ENCODE measurements at places on chromosomes 11 and 22.

DNA sequence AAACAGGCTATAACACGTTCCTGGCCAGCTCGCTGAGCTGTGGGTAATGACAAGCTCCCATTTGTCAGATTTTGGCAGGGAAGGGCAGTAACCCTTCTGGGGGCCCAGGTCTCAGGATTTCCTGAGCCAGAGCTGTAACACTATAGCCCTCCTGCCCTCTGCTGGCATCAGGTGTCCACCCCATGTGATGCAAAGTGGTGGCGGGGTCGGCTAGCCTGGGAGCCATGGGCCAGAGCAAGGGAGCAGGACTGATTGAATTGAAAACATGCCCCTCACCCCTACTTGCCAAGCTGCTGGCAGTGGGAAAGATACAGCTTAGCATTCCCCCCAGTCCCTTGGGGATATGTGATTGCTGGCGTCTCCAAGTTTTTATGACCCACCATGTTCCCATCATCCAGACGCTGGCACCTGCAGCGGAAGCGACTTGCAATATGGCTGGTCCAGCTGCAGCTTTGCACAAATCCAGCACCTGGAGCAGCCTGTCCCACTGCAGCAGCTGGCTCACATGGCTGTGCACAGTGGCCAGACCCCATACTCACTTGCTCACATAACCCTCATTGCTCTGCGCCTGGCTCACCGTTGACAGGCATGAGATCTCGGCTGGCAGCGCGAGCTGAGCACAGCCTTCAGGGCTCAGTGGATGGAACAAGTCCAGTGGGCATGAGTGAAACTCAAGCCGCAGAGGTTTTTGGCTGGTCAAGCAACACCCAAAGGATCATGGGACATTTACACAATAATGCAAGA lies 1147.8 kb downstream of the JRKL start:
- no peak for DNase-seq

DNA sequence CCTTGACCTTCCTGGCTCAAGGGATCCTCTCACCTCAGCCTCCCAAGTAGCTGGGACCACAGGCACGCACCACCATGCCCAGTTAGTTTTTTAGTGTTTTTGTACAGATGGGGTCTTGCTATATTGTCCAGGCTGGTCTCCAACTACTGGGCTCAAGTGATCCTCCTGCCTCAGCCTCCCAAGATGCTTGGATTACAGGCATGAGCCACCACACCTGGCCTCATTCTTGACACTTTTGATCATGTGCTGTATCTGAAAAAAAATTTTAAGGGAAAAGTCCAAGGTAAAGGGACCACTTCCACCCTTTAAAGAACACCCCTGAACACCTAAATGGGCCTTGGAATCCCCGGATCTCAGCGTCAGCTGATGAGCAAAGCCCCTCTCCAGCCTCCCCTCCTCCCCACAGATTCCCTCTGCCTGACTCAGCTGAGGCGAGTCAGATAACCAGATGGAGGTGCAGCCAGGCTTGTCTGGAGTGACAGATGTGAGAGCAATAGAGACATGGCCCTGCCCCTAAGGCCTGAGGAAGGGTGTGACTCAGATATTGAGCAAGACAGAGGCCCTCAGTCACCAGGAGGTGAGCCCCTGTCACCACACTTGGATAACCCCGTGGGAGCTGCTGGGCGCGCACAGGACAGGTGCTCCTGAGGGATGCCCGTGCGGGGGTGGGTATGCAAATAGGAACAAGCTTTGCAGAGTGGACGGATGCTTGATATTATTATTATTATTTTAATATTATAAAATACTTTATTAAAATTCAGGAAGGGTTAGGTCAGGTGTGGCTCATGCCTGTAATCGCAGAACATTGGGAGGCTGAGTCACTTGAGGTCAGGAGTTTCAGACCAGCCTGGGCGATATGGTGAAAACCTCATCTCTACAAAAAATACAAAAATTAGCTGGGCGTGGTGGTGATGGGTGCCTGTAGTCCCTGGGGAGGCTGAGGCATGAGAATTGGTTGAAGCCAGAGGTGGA lies 5.0 kb upstream of the CCDC88B start:
- peak; percentile 25 for DNase-seq

DNA sequence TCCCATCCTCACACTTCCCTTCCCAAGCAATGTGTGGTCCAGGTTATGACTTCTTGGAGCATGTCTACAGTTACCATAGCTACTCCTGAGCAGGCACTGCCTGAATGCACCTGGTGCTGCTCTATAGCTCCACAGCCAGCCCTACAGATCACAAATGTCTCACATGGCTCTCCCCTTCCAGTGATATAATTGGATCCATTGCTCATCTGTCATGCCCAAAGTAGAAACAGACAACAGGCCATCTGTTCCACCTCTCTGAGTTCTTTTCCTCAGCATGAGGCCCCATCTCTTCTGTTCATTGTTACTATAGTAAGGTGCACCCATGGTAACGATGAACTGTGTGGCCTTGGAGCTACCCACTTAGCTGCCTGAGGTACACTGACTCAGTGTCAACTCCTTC lies 320.3 kb upstream of the ZC3H12C start:
- DNase-seq = no peak

DNA sequence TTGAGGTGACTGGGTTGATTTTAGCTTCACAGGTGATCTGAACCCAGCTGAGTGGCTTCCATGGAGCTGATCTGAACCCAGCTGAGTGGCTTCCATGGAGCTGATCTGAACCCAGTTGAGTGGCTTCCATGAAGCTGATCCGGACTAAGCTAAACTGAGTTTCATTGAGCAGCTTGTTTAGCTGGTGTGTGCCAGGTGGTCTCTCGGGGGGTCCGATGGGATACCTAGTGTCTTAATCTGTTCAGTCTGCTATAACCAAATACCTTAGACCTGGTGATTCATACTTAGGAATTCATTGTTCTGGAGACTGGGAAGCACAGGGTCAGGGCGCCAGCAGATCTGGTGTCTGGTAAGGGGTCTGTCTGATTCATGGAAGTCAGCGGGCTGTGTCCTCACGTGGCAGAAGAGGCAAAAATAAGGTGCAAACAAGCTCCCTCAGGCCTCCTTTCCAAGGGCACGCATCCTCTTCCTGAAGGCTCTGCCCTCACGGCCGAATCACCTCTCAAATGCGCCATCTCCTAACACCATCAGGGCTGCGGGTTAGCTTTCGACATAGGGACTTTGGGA lies 52.5 kb upstream of the KCNQ1OT1 start:
- DNase-seq = no peak

- no peak for DNase-seq
These were observed 90.2 kb downstream of the DDX10 start for GRCh38 chr11:108754901-108755625.

- DNase-seq = no peak
These were observed 6.2 kb downstream of the TANGO2 start for GRCh38 chr22:20026996-20027601.

- no peak for DNase-seq
These were observed 5.3 kb upstream of the AKIP1 start for GRCh38 chr11:8905528-8906165.

- DNase-seq = no peak
These were observed 32.4 kb downstream of the TMEM225 start for GRCh38 chr11:123853038-123853437.

DNA sequence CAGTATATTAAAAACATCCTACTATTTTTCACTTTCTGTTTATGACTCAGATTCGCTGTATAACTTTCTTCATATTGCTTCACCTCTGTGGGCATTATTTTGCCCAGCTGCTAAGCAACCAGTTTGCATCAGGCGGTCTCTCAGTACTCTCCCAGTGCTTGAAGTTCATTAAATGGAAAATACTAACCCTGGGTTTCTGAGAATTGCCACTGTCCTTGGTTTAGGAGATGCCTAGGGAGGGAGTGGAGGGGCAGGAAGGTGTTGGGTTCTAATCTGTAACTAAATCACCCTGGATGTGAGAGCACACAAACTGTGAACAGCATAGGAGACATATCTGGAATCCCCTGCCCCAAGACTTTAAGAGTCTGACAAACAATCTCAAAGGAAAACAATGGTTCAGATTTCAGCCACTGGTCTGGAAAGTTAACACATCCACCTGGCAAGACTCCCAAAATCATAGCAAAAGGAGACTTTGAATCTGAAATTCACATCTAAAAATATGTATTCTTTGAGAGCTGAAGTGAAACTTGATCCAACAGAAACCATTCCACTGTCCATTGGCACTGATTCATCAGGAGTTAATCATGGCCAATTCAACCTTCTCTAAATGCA lies 540.0 kb downstream of the SOX6 start:
- DNase-seq = no peak

GRCh38 chr11:106961048-106961447 lies 57.2 kb downstream of the GUCY1A2 start:
- DNase-seq = no peak

DNA sequence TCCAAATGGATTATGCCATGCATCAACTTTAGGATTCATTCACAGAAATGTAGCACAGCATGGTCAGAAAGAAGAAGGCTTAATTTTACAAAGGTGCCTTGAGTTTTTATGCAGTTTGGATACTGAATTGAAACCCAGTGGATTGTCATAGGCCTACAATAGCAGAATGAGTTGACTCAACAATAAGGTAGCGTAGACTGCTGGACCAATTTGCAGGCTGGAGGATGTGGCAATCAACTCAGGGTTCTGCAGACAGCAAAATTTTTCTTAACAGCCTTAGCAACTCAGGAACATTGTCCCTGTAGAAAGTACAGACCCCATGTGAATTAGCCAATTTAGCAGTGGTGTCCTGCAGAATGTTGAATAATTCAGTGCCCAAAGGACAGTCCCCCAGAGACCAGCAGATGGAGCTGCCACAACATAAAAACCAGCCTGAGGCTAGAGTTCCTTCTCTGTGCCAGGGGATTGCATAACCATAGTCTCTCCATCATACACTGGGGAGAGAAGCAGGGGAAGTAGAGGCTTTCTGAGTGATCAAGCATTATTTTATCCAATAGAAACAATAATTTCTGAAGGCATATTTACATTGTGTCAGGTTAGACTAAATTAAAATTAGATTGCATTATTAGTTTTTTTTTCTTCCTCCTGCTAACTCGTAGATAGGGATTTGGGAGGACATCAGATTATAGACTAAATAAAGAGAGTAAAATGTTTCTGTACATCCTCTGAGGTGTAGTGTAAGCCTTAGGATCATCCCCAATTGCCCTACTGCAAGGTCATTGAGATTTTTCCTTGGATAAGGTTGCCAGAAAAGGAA lies 20.3 kb upstream of the MRPL17 start:
- DNase-seq = no peak

- DNase-seq = no peak
These were observed 103.8 kb downstream of the FAM168A start for GRCh38 chr11:73493956-73494598.

GRCh38 chr11:86243396-86243795 lies 1.2 kb upstream of the EED start:
- DNase-seq = no peak

DNA sequence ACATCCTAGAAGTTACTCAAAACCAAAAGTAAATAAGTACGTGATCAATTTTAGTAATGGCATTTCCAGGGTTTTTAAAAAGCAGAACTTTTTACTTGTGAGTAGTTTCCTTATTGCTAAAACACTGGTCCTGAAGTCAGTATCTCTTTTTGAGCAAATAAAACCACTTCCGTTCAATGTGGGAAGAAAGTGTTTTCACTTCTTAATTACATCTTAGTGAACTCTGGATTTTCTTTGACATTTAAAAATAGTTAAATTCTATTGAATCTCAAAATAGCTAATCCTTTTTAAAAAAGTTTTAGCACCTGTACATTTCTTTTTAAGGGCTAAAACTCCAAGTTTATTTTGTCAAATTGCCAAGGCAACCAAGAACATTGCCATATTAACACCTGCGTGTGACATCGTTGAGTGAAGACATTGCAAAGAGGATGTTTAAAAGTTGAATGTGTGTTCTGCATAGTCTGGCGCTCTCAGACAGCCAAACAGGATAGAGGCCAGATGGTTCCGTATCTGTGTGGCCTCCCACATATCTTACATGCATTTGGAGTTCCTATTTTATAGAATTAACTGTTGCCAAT lies 17.2 kb upstream of the OR5B21 start:
- DNase-seq = no peak

GRCh38 chr11:3834664-3835461 lies 5.9 kb downstream of the RHOG start:
- no peak for DNase-seq

- DNase-seq = no peak
These were observed 8.2 kb upstream of the NAP1L4 start for GRCh38 chr11:3000032-3000961.

DNA sequence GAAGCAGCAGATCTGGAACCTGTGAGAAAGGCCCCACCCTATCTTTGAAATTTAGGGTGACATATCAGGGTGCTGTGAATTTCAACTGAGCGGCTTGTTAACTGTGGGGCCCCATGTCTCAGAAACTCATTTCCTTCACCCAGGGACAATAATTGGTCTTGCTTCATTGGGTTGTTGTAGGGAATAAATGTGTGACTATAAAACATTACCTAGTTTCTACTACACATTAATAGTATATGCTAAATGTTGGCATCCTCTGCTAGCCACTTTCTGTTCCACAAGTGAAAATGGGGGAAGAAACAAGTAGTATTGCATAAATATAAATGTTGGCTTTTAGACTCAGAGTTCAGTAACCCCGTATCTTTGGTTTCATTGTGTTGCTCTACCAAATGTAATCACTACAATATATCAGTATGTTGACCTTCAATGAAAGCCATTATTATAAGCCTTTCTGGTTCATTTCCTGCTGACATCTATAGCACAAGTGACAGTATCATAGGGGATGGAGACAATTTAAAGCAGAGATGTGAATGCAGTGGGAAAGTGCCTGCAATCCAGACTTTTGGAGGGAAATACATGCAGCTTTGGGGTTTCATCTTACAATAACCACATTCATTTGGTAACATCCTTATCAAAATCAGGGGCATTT lies 905.5 kb upstream of the RAG2 start:
- no peak for DNase-seq

GRCh38 chr11:134532921-134533421 lies 120.9 kb upstream of the B3GAT1 start:
- no peak for DNase-seq

GRCh38 chr11:3170044-3170755 lies 5.1 kb upstream of the OSBPL5 start:
- DNase-seq = no peak

- no peak for DNase-seq
These were observed 323.6 kb upstream of the SYN3 start for GRCh38 chr22:33381531-33382406.

- no peak for DNase-seq
These were observed 727.1 kb downstream of the NELL1 start for GRCh38 chr11:21396342-21397008.

GRCh38 chr11:70608568-70609470 lies 210.5 kb downstream of the CTTN start:
- DNase-seq = no peak

DNA sequence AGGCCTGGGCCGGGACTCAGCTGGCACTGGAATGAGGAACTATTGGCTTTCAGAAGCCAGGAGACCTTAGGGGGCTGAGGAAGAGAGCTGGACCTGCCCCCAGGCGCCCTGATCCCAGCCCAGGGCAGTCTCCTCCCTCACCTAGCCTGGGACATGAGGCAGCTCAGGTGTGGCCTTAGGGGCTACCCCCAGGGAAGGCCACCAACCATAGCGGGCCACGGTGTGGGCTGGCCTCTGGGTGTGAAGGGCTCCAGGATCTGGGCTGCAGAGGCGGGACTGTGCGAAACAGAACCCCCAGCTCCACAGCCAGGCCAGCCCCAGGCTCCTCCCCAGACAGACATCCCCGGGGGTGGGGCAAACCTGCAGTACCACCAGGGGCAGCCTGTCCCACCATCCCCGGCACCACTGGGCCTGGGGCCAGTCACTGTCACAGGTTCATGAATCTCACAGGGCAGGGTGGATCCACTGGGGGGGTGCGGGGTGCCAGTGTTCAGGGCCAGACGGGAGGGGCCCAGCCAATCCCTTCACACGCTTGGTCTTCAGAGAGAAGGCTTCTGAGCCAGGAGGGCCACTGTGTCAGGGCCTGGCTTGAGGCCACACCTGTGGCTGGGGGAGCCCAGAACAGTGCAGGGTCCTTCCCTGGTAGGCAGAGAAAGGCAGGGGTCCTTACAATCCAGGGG lies 3.5 kb downstream of the PLXNB2 start:
- DNase-seq = no peak
